ENCODE measurements at places on chromosomes 3 and 15. TPM values are rescaled to one million over a fixed set of nuclear protein-coding genes. Genes with fewer than 3 reads are reported as not detected.

The C3orf85 gene
- 40.4 TPM for polyA plus RNA-seq

The RARB gene
- polyA plus RNA-seq: 8.3 TPM

The SOX2 gene
- not detected for polyA plus RNA-seq

The PSMD6 gene
- polyA plus RNA-seq: 78.0 TPM

The GHSR gene
- polyA plus RNA-seq: not detected

The GOLGA8O gene
- polyA plus RNA-seq: 0.28 TPM

The OR5K2 gene
- polyA plus RNA-seq: not detected

GRCh38 chr3:112047264-112047663 is 12.7 kb downstream of the TMPRSS7 start:
- DNase-seq: no peak

DNA sequence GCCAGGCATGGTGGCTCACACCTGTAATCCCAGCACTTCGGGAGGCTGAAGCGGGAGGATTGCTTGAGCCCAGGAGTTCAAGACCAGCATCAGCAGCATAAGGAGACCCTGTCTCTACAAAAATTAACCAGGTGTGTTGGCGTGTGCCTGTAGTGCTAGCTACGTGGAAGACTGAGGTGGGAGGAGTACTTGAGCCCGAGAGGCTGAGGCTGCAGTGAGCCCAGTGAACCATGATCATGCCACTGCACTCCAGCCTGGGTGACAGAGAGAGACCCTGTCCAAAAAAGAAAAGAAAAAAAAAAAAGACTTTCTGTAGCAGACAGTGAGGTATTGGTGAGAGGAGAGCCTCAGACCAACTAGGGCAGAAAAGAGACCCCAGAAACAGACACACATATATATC is 263.8 kb downstream of the XXYLT1 start:
- no peak for DNase-seq

DNA sequence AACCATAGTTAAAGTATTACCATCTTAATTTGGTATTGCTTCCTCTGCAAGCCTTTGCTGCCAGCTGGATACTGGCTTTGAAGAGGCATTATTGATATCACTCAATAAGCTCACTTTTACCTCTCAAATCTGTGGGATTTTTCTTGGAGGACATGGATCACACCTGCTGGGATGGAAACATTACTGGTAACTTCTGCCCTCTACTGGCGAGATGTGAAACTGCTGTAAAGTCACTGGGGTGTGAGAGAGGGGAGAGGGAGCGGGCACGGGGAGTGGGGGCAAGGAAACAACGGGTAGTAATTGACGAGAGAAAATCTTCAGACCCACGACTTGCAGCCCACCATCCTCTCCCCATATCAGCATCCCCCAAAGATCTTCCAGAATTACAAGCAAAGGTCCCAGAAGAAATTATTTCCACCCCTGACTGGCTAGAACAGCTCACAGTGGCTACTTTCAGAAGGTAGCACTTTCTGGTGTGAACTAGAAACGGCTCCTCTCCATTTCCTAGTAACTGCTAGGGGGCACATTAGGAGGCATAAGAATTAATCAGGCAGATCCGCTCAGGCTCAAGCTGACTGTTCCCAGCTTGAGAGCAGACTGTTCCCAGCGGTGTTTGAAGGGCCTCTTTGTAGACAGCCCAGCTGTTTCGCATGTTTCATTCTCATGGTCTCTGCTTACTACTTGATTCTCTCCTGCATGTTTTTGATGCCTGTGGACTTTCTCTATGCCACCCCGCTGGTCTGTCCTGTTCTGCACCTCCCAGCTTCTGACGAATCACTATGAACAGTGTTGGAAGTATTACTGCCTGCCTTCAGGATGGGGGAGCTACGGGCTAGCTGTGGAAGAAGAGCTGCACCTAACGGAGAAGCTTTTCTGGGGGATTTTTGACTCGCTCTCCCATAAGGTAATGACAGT is 230.4 kb upstream of the CHRM5 start:
- DNase-seq: peak; percentile 68

GRCh38 chr3:45443459-45443858 is 55.1 kb downstream of the LARS2 start:
- DNase-seq: no peak

- DNase-seq: no peak
Observed at GRCh38 chr3:23153436-23153835, 49.7 kb upstream of the UBE2E2 start.

- DNase-seq: no peak
Observed at GRCh38 chr3:177778633-177779032, 581.4 kb upstream of the TBL1XR1 start.

DNA sequence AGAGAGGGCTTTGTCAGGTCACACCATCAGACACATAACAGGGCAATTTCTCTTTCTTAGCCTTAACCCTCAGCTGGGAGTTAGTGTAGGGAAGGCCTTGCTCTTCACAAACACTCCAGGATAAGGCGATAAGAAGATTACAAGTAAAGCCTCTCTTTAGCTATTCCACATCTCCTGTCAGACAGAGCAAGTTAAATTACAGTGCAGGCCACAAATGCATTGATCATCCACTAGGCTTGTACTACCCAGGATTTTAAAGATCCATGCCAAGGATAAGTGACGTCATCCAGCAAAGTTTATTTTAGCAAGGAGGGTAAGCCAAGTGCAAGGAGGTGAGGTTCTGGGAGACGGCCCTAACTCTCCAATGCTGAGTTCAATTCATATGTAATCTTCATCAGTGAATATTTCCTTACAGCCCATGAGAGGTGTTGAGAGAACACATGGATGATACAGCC is 890.6 kb upstream of the NR2F2 start:
- DNase-seq: no peak

DNA sequence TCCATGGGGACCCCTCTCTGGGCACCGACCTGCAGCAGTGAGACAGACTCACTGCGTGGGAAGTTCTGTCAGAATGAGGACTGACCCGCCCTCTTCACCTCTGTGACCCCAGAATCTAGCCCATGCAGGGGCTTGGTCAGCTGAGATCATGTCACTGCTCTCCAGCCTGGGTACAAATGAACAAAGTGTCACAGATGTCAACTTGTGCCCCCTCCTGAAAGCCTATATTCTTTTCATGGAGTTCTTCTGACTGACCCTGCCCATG is 210.8 kb downstream of the XXYLT1 start:
- peak; percentile 41 for DNase-seq

GRCh38 chr3:173699353-173699752 is 301.8 kb downstream of the NLGN1 start:
- no peak for DNase-seq

DNA sequence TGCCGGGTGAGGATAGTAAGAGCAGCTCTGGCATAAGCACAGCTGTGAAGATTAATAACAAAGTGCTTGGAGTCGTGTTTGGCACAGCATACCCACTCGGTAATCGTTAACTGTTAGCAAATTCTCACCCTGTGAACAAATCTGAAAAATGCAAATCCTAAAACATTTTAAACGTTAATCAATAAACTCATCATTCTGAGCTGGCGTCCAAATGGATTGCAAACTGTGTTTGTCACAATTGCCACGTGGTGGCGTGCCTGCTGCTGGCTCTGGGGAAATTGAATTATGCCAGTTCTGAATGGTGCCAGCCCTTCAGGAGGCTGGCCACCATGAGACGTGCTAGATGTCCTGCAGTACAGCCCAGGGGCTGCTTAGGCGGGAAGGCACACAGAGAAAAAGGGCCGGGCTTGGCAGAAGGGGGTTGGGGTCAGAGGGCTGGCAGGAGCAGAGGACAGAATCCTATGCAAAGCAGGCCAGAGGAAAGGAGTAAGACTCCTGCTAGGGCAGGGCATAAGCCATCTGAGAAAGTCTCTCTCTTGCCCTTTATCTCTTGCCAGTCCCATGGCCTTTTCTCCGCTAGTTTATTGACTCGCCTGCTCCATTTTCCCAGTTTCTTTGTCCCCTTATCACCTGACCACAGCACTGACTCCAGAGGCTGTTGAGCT is 22.1 kb upstream of the POLG start:
- DNase-seq: peak; percentile 30

DNA sequence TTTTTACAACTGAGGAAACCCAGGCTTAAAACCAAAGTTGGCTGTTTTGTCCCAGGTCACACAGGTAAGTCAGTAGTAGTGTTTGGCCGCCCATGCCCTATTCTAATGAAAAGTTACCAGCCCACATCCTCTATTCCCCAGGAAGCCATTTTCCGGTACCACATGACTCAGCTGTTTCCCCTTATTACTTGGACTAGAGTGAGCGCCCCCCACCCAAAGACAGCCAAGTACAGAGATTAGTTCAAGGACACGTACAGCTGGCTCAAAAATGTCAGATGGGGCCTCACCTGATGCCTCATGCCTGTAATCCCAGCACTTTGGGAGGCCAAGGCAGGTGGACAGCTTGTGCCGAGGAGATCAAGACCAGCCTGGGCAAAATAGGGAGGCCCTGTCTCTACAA is 8.5 kb upstream of the KLHL6 start:
- DNase-seq: no peak

DNA sequence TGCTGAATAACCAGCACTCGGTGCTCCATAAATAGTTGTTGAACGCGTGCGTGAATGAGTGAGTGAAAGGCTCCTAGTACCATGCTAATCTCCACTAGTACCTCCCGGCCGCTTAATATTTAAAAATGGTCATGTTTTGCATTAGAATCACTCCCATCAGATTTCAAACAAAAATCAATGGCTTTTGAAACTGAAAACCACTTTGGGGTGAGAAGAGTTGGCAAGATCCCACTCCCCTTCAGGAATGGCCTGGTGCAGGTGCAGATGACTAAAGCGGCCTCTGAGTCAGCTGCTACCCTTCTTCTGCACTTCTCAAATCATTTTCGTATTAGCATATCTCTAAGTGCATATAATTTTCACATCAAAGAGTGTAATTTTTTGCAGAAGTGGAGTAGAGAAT is 425.3 kb upstream of the PROK2 start:
- no peak for DNase-seq

DNA sequence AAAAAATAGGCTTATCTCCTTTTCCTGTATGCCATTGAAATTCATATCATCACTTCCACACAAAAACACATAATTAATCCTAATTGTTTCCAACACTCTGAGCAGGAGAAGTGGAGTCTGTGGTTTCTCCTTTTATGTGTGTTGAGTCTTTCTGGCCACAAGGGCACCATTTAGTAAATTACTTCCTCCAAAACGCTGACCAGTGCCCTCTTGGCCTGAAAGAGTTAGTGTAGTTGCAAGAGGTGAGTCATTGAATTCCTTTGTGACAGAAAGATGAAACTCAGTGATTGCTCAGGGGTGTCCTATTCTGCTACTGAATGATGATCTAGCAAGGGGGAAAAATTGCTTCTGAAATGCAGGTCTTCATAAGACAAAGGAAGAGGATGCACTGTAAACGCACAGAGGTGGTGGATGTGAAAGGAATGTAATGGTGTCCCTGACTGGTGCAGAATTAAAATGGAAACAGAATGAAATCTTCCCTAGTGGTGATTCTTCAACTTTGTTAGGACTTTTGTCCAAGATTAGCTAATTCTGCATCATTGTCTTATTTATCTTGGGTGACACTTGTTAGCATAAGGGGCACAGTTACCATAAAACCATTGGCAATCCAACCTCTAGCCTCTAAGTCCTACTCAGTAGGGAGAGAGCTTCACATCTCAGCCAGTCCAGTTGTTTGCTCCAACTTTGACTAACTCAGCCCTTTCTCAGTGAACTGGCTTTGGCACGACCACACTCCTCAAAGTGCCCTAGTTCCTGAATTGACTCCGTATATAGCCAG is 208.4 kb upstream of the NANOGP8 start:
- DNase-seq: no peak

DNA sequence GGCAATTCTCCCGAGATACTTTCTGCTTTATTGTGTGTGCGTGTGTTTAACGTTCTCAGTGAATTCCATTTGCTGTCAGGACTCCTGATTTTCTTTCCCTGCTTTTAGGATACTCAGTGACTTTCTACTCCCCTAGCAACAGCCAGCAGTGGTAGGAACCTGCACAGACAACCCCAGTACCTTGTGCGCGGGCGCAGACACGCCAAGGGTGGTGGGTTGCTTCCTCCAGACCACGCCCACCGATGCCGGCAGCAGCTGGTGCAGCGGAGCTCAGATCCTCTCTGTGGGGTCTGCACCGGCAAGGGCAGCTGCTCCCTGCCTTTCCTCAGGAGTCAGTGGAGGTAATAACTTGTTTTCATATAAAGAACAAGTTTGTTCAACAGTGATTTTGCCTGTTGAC is 225.1 kb upstream of the NDN start:
- peak; percentile 24 for DNase-seq

DNA sequence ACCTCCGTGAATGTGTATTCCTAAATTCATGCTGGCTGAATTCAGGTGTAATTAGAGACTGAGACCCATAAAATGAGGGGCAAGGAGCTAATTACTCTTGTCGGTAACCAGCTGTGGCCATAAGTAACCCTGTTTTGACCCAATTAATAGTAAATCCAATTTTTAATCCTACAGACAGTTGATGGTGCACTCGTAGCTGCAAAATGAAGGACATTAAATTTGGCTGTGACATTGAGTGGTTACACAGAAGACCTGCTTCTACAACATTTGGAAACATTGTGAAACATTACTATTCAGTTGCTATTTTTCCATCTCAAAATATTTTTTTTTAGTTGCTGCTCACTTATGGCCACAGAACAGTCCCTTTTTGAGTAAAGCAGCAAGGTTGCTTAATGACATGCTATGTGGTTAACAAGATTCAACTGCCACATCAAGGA is 33.0 kb downstream of the MBNL1 start:
- no peak for DNase-seq

GRCh38 chr3:8282541-8283165 is 219.0 kb upstream of the LMCD1 start:
- no peak for DNase-seq

GRCh38 chr3:25021816-25022215 is 406.2 kb upstream of the RARB start:
- no peak for DNase-seq

DNA sequence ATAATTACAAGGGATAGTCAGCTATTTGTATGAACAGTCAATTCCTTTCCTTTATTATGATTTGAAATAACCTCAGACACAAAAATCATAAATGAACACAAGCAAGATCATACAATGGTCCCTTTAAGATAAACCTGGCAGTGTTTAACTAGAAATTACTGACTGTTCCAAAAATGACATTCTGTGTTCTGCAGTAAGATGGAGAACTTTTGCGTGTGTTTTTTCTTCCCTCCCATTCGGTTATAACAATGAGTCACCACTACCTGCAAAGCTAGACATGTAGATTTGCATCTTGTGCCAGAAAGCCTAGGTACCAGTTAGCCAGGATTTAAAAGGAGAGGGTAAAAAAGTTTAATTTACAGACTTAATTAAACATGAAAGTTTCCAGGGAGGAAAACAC is 248.2 kb upstream of the ADAMTS9 start:
- no peak for DNase-seq

DNA sequence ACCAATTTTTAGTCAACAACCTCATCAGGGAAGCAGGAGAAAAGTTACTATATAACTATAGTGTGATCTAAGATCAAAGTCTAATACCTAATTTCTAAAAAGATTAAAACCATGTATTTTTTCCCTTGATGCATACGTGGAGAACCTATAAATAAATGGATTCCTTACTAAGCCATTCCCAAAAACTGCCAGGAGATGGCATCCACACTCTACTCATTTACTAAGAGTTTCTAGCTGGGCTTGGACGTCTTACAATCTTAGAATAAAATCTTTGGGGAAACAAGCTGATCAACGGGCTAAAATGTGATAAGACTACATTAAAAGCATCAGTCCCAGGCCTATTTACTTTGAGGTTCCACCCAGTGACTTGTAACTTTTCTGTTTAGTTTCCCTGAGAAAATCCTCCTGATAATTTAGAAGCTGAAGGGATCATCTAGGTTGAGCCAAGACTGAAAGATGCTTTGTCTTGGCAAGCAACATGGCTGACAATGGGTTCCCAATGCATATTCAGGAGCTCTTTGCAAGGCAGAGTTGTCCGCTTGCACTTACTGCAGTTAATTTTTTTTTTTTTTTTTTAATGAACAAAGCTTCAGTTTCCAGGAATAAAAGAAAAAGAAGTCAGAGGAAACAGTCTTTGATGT is 85.5 kb upstream of the FGF12 start:
- no peak for DNase-seq

- DNase-seq: no peak
Observed at GRCh38 chr3:55735976-55736375, 248.9 kb upstream of the WNT5A start.

All from kidney (tissue), 22 donors.